ENCODE measurements at places on chromosomes 2 and 18.

GRCh38 chr2:104584393-104584792 is 269.5 kb upstream of the POU3F3 start:
- DNase-seq: no peak

GRCh38 chr2:134665727-134666506 is 52.9 kb downstream of the TMEM163 start:
- no peak for DNase-seq

DNA sequence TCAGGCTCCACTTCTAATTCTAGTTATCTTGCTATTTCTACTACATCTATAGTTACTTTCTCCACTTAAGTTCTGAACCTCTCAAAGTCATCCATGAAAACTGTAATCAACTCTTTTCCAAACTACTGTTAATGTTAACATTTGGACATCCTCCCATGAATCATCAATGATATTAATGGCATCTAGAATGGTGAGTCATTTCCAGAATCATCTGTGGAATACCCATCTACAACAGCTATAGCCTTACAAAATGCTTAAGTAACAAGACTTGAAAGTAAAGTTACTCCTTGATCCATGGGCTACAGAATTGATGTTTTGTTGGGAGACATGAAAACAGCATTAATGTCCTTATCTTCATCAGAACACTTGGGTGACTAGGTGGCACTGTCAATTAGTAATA is 35.4 kb downstream of the BARD1 start:
- no peak for DNase-seq

GRCh38 chr2:181309586-181309985 is 147.6 kb upstream of the ITGA4 start:
- no peak for DNase-seq

- no peak for DNase-seq
Observed at GRCh38 chr2:238942080-238942725, 94.3 kb downstream of the TWIST2 start.

- DNase-seq: no peak
Observed at GRCh38 chr2:132692816-132693215, 22.8 kb upstream of the LYPD1 start.

Data from GM04504 (cell line).